CMK (cell line): ENCODE measurements at places on chromosomes 7 and 10.

DNA sequence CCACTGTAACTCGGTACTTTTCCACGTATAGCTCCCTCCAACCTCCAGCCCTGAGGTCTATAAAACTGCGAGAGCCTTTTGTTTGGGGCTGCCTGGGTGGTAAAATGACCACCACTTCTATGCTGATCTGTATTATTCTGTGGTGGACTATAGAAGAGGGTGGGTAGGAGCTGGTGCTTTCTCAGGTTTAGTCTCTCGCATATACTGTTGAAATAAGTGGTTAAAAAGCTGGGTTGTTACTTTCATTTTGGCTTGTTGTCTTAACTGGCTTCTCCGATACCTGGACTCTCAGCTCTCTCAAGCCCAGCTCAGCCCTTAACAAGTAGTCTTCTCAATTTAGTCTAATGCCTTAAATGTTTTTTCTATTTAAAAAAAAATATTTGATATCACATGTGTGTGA, 70.3 kb downstream of the KIF20B start:
- DNase-seq, result no peak

DNA sequence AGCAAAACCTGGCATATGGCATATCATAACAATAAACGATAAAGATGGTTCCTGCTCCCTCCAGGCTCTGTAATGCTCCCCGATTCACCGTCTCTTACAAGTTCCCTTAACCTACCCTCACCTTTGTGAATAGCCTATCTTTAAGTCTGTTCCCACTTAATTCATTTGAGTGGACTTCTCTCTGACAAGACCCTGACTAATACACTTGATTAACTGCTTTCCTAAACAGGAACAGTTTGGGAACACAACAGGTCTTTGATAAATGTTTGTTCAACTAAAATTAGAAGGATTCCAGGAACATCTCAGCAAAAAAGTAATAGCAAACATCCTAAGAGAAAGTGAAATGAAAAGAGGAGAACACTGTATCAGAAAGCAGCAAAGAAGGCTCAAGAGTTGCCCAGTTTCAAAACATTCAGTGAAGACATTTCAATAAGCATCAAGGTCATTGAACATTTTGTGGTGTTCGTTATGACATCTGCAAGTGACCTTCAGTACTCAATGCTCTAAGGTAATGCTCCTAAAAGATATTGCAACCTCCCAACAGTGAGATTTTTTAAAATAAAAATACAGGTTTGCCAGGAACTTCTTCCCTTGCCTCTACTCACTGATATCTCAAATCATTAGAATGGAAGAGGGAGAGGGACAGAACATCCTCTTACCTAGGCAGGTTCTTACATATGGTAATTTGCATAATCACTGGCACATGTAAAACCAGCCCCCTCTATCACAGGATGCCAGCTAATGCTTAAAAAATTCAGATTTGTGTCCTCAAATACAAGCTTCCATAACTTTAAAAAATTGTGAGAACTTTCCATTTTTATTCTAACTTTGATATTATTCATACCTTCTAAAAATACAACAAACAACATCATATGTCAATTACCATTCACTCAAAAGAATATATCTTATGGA, 11.4 kb upstream of the ARHGAP12 start:
- no peak for DNase-seq

GRCh38 chr10:8051109-8051821, 3.2 kb upstream of the GATA3 start:
- DNase-seq, result no peak

- no peak for DNase-seq
Measured at GRCh38 chr10:61941202-61941681, 39.7 kb downstream of the ARID5B start.

GRCh38 chr7:132450696-132451095, 125.6 kb downstream of the PLXNA4 start:
- DNase-seq, result no peak

- DNase-seq, result no peak
Measured at GRCh38 chr10:11899067-11899876, 76.1 kb downstream of the PROSER2 start.

- DNase-seq, result no peak
Measured at GRCh38 chr10:31975157-31975765, 46.6 kb upstream of the ARHGAP12 start.

- no peak for DNase-seq
Measured at GRCh38 chr10:67471022-67471421, 225.0 kb downstream of the CTNNA3 start.

- DNase-seq, result peak; percentile 69
Measured at GRCh38 chr10:79022565-79023230, 46.1 kb upstream of the ZMIZ1 start.

- DNase-seq, result no peak
Measured at GRCh38 chr7:101465576-101466196, 103.0 kb downstream of the COL26A1 start.

GRCh38 chr7:104928721-104929400, 85.1 kb upstream of the KMT2E start:
- no peak for DNase-seq

- no peak for DNase-seq
Measured at GRCh38 chr7:372932-373791, 83.2 kb downstream of the FOXL3 start.

- no peak for DNase-seq
Measured at GRCh38 chr7:17293481-17293880, 5.0 kb upstream of the AHR start.

DNA sequence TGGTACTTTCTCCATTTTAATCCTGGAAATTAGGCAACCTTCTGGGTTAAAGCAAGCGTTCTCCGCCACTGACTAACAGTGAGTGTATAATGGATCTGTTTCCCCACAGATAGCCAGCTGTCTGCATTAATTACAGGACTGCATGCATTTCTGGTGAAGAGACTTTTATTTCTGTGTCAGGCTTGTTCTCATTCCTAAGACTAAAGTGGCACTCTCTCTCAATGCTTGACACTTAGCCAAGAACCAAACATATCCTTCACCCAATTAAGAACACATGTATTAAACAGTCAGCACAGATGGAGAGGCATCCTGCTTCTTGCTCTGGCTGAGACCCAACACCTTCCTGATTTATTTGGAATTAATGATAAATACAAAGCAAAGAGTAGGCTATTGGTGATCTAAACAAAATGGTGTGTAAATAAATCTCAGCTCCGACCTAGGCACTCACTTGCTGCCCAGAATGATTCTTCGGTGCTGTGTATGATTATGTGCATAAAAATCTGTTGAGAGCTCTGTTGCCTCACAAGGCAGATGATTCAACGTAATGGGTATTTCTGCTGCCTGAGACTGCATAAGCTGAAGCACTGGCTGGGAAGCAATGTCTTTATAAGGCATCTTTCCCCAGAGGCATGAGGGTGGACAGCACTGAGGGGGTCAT, 16.8 kb downstream of the CALU start:
- DNase-seq, result no peak

GRCh38 chr7:139060695-139061237, 24.9 kb upstream of the ZC3HAV1L start:
- DNase-seq, result no peak

GRCh38 chr7:148598351-148598750, 7.8 kb downstream of the C7orf33 start:
- no peak for DNase-seq

DNA sequence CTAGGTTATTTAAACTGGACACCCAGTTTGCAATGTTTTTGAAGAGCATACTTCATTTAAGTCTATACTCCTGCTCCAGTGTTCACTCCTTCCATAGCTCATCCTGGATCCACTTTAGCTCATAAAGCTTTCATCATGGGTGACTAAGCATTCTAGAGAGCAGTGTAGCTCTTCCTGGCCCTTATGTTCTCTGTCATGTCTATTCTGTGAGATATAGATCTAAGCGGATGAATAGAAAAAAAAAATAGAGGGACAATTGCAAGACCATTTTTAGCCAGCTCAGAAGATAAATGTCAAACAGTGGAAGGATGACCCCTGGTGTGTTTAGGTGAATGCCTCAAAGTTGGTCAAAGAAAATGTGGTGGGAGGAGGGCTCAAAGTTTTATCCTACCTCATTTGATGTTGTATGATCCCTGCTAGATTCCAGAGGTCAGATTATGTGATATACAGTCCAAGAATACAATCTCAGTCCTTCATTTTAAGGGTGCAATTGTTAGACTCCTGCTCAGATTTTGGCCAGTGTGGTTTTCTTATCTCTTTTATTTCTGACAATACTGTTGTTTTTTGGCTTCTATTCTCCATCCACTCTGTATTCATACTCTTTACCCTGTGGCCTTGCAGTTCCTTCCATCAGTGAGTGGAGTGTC, 7.5 kb upstream of the HECW1 start:
- DNase-seq, result no peak

DNA sequence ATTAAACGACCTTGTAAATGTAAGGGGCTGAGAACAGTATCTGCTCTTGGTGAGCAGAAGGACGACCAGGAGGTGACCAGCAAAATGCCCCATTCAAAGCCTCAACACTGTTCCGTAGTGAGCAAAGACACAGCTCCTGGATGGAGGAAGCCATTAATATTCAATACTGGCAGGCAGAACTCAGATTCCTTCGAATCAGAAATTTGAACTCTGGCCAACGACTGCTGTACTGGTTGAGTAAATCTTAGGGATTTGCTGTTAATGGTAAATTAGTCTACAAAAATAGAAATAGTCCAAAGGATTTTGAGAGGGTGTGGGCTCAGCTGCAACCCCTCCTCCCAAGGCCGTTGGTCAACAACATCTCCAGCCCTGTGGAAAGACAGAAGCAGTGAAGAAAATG, 130.5 kb upstream of the PFKP start:
- no peak for DNase-seq
